ENCODE measurements at places on chromosomes 12 and 14.

DNA sequence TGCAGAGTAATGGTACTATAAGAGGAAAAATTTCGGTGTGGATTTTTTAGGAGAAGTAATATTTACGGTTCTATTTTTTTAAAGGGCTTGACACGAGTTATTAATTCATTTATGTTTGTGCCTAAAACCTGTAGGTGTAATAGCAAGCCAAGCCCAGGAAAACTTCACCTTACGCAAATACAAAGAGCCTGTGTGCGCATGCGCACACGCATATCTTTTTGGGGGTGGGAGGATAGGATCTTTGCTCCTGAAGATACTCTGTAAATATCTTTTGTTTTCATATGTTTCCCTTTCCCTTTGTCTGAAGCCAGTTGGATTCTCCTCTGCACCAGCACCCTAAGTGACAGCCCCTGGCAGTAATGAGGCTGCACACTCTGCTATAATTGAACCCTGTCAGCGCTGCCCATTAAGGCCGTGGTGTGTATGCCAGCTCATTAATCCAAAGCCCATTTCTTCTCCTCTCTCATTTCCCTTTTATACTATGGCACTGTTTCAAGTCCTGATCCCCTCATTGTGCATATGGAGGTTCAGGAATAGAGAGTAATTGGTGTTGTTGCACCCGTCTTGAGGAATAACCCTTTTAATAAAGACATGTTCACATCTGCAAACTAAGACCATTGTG lies 327.2 kb upstream of the E2F7 start:
- no peak for DNase-seq

GRCh38 chr12:24889411-24889810 lies 59.5 kb downstream of the BCAT1 start:
- no peak for DNase-seq

DNA sequence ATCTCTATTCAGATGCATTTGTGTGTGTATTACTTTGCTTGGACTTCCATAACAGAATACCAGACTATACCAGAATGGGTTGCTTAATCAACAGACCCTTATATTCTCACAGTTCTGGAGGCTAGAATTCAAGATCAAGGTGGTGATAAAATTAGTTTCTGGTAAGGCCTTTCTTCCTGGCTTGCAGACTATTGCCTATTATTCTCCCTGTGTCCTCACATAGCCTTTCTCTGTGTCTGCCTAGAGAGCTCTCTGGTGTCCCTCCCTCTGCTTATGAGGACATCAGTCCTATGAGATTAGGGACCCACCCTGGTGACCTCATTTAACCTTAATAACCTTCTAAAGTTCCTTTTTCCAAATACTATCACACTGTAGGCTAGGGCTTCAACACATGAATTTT lies 106.0 kb downstream of the FAR2 start:
- DNase-seq = no peak

GRCh38 chr12:51662728-51663154 lies 71.7 kb downstream of the SCN8A start:
- DNase-seq = no peak

DNA sequence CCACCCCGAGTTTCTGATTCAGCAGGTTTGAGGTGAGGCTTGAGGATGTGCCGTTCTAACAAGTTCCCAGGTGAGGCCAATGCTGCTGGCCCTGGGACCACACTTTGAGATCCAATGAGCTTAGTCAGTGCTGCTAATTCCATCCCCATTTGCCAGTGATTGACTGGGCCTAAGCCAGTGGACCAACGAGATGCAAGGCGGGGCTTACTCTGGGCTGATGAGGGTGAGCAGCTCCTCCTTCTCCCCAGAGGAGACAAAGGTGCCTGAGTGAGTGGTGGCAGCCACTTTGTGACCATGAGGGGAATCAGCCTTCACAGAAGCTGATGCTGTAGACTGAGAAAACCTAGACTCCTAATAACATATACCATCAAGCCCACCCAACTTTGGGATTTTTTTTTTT lies 23.1 kb upstream of the HNF1A start:
- no peak for DNase-seq

DNA sequence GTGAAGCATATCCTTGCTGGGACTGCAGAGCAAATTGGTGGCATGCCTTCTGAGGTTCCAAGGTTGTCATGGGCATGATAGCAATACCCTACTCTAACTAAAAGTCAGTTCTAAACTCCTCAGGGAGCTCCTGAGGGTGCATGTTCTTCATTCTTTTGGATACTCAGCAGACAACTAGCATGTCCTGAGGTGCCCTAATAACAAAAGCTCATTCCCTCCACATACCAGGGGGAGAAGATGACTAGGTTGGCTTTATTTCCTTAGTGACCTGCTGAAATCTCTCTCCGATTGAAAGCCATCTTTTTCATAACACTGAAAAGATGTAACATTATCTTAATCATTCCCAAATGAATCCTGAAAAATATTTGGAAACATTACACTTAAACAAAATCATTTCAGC lies 188.7 kb upstream of the IGF1 start:
- DNase-seq = no peak

- no peak for DNase-seq
Observed at GRCh38 chr14:101286271-101287018, 274.9 kb upstream of the DIO3 start.

- no peak for DNase-seq
Observed at GRCh38 chr12:67910360-67911274, 78.6 kb upstream of the IFNG-AS1 start.

- DNase-seq = no peak
Observed at GRCh38 chr14:51185180-51185579, 54.9 kb upstream of the TMX1 start.

DNA sequence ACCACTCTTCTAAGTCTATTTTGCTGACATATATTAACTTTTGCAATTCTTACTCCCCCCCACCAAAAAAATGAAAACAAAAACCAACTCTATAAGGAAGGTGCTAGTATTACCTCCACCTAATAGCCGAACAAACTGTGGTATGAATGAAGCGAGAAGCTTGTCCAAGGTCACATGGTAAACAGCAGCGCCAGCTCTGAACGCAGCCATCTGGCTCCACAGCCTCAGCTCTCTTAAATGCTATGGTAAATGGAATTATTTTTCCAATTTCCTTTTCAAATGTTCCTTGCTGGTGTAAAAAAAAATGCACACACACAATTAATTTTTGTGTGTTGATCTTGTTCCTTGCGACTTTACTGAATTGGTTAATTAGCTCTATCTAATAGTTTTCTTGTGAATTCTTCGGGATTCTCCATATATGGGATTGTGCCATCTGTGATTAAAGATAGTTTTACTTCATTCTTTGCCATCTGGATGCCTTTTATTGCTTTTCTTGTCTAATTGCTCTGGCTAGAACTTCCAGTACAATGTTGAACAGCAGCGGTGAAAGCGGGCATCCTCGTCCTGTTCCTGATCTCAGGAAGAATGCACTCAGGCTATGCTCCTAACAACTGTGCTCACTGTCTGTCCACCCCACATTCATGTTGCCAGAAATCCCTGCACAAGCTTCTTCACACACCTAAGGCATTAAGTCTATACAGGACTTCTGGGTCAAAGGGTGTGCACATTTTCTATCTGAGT lies 10.7 kb upstream of the C12orf76 start:
- no peak for DNase-seq

GRCh38 chr14:50763382-50764007 lies 67.5 kb downstream of the NIN start:
- no peak for DNase-seq

DNA sequence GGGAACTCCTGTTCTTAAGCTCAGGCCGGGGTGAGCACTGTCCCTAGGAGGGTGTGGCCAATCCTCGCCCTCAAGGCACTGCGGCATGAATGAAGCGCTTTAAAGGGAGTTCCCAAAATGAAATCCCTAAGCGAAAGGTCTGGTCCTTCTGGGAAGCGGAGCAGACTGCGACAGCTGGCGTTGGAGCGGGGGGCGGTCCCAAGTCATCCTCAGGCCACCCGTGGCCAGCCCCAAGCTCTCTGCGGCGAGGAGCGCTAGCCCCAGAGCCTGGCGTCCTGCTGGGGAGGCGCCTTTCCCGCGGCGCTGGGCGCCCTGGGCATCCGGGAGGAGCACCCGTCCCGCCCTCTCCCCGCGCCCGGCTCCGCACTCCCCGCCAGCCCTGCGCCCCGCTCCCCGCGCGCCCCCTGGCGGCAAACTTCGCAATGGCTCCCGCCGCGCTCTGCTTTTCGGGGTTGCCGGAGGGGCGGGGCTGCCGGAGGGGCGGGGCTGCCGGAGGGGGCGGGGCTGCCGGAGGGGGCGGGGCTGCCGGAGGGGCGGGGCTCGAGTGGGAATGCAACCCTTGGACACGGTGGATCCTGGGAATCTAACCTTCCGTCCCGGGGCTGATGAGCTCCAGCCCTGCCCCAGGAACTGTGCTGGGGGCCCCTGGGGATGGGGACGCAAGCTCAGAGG lies 25.4 kb downstream of the ZBTB42 start:
- peak; percentile 86 for DNase-seq

GRCh38 chr12:120130011-120130410 lies 13.5 kb upstream of the RAB35 start:
- no peak for DNase-seq

- no peak for DNase-seq
Observed at GRCh38 chr12:114069507-114069906, 103.4 kb upstream of the RBM19 start.

GRCh38 chr14:102853648-102854047 lies 68.8 kb upstream of the AMN start:
- DNase-seq = no peak

GRCh38 chr12:109044241-109044640 lies 8.1 kb upstream of the USP30 start:
- DNase-seq = no peak

All from stimulated activated CD4-positive, alpha-beta T cell treated with anti-CD3 and anti-CD28 coated beads, Interleukin-12 subunit alpha, Interleukin-12 subunit beta, amount 100 ng/mL, for 24 hours (primary cell).